ENCODE measurements at places on chromosomes 3 and 15.

DNA sequence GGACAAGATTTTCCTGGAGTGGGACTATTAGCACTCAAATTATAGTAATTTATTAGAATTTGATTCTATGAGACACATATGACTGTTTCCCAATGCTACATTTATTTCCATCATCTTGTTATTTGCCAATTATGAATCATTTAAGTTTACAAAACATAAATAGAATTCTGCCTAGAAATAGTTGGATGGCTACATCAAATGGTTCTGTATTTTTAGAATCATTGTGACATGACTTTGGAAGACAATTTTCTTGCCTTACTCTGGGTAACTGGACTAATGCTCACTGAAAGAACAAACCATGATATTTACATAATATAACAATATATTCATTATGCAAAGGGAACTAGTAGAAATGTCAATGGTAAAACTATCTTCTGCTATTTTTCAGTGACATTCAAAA is 173.5 kb downstream of the ZIC1 start:
- no peak for DNase-seq

DNA sequence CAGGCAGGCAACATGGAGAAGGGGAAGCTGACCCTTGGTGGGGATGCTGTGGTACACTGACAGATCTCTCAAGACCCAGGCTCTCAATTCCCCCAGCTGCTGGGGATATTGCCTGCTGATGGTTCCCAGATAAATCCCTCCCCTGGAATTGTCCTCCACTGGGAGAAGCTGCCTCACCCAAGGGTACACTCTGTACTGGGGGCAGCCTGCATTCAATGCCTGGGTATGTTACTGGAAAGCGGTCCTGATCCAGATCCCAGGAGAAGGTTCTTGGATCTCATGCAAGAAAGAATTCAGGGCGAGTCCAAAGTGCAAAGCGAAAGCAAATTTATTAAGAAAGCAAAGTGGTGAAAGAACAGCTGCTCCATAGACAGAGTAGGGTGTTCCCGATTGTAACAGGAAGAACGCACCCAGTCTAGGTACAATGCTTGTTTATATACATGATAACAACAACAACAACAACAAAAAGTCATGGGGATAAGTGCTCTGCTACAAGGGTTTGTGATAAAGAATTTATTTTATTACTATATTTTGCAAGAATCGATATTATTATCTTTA is 591.5 kb upstream of the ADAMTS9 start:
- no peak for DNase-seq

- DNase-seq = no peak
Observed at GRCh38 chr3:46578973-46579755, 13.1 kb upstream of the LRRC2 start.

DNA sequence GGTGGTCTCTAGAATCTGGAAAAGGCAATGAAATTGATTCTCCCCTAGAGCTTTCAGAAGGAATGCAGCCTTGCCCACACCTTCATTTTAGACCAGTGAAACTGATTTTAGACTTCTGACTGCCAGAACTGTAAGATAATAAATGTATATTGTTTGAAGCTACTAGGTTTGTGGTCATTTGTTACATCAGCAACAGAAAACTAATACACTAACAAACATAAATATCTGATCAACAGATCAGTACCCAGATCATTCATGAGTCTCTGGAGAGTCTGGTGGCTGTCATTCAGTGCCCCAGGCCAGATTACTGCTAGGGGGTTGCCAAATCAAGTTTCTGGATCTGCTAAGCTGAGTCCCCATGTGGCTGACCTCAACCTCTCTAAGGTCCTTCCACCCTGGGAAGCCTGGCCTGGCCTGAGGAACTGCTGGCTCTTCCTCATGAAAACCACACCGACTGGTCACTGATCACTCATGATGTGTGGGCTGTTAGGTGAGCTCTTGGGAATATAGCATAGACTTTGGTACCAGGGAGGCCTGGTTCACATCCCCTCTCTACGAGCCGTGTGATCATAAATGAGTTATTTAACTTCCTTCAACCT is 11.1 kb upstream of the LACTB start:
- no peak for DNase-seq

GRCh38 chr3:35223632-35224394 is 415.5 kb upstream of the ARPP21 start:
- no peak for DNase-seq

GRCh38 chr15:93221759-93222158 is 132.7 kb upstream of the RGMA start:
- no peak for DNase-seq

DNA sequence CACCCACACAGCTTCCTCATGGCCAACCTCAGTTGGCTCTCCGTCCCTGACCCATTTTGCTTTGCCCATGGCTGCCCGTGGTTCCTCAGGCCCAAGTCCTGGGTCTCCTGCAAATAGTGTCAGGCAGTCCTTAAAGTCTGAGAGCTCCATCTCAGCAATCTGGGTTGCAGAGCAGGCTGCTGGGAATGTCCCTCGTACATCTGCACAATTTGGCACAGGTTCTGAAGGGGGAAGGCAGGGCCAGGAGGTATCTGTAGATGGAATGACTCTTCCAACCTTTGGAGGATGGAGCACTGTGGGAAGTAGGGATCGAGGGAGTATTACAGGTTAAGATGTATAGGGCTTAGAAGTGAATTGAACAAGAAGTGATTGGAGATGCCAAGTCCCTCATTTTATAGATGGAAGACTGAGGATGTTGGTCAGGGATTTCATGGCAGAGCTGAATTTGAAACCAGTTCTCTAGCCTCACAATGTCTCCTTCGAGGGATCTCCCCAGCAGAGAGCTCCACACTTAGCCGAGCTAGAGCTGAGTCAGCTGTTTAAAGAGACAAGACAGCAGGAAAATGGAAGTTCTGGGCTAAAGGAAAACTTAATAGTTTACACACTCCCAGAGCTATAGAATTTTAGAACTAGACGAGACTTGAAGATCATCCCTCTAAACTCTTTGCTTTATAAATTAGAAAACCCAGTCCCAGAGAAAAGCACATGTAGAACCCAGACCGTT is 9.2 kb downstream of the CKMT1A start:
- no peak for DNase-seq

GRCh38 chr3:19392150-19392549 is 243.8 kb downstream of the KCNH8 start:
- DNase-seq = no peak

DNA sequence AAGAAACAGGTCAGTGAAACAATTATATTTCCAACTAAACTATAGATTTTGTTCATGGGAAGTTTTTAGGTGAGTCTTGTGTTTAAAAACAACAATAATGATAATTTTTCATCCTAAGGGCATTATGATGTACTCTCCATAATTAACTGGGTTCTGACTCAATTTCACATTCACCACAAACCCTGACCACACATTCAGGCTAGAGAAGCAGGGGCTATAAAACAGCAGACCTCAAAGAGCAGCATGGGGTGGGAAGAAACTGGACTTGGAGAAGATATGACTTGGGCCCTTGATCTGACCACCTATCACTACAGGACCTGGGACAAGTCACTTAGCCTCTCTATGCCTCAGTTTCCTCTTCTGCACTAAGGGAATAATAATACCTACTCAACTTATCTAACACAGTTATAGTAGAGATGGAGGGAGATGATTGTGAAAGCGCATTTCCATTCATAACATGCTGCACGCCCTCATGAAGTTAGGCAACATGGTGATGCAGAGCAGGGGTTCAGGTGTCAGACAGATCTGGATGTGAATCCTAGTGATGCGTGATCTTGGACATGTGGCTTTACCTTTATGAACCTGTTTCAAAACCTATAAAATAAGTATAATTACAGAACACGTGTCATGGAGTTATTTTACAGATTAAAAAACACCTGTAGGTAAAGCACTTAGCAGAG is 63.0 kb upstream of the ACP3 start:
- DNase-seq = no peak

- DNase-seq = no peak
Observed at GRCh38 chr3:37590328-37591079, 271.2 kb upstream of the CTDSPL start.

DNA sequence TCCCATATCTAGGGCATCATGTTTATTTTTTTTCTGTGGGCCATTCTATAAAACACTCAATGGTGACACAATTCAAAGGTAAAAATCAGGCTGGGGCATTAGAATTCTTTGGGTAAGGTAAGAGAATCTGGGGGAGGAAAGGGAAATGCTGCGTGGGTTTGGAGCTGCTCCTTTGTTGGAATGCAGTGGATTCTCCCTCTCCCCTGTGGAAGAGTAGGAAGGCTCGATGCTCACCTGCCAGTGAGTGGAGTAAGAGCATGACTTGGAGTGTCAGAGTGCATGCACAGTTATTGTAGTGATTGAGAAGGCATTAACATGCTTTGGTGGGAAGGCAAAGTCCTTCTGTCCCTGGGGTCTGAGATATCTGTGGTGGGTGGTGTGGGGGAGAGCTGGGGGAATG is 280.0 kb downstream of the PDCD6IP start:
- DNase-seq = no peak

DNA sequence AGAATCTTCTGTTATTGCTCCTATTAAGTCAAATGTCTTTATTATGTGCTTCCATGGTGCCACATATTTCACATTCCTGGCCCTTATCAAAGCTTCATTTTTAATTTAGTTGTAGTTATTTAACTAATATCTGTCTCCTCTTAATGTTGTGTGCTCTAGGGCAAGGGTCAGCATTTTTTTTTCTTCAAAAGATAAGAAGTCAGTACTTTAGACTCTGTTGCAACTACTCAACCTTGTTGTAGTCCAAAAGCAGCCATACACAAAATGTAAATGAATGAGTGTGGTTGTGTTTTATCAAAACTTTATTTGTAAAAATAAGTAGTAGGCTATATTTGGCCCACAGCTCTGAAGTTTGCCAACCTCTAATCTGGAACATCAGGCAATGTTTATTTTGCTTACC is 394.7 kb upstream of the CBLB start:
- no peak for DNase-seq

DNA sequence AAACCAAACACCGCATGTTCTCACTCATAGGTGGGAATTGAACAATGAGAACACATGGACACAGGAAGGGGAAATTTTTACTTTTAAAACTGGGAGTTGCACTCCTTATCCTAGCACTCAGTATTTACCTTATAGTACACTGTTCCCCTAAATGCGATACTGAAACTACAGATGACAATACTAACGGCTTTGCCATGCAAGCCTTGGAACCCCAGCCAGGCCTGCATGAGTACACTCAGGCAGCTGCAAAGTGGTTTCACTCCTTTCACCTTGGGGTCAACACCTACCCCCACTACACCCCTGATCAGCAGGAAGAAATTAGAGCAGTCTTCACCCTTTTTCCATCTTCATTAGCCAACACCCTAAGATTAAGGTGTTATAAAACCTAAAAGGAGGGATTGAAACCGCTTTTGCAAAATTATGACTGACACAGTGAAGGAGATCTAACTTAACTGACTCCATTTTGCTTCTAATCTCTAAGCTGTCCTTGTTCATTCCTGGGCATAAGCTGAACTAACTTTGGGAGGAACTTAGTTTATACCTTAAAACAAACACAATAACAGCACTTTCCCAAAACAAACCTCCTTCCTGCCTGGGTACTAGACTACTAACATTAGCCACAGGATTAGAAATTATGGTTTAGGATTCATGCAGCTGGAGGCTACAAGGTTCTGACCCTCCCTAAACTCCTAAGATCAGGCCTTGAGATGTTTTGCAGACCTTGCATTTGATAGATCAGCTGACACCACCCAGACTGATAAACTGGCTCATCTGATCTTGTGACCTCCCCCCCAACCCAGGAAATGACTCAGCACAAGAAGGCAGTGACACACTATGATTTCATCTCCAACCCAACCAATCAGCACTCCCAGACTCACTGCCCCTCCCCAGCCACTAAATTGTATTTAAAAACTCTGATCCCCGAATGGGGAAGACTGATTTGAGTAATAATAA is 452.1 kb upstream of the PPP2R3A start:
- DNase-seq = no peak

DNA sequence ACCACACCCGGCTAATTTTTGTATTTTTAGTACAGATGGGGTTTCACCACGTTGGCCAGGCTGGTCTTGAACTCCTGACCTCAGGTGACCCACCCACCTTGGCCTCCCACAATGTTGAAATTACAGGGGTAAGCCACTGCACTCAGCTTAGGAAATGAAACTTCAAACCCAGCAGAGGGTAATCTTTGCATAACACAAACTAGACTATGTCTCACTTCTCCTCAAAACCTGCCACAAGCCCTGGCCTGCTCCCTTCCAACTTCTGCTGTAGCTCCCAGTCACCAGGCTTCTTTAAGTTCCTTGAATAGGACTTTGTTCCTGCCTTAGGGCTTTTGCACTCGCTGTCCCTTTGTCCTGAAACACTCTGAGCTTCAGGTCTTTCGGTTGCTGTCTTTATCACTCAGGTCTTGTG is 39.2 kb upstream of the SEMA4B start:
- no peak for DNase-seq

GRCh38 chr15:55858661-55859060 is 115.7 kb upstream of the PRTG start:
- DNase-seq = no peak

DNA sequence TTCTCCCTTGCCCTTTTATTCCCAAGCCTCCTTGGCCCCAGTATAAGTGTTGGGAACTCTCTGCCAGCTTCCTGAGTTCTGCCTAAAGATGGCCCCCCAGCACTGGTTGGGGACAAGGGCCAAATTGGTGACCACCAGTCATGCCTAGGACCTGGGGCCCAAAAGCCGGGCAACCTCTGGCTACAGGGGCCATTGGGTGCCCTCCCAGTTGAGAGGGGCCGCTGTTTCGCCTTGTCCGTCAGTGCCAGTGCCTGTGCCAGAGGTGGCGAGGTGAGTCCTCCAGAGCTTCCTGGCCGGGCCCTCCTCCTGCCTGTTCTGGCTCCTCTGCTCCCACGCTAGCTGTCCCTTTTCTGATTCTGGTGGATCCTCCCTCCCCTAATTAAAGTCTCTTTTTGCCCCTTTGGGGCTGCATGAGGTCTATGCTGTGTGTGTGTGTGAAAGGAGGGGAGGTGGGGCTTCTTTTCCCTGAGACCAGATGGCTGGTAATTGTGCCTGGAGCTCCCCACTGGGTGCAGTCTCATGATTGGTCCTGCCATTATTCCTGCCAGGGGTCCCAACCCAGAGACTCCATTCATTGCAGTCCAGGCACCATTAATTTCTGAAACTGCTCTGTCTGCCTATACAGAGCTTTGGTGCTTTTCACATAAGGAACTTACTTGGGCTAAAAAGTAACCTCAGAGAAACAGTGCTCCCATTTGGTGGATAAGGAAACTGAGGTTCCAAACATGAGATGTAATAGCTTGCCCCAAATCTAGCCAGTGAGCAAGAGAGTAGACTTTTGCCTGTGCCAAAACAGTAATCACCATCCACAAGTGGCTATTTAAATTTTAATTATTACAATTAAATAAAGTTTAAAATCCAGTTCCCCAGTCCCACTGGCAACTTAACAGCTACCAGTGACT is 3.1 kb upstream of the TTLL3 start:
- no peak for DNase-seq

Data from NCI-H187 (cell line).